ENCODE measurements at places on chromosomes 6 and 20.
A peak's percentile ranks its signal among the peaks of the same experiment; 100 is the strongest.

- DNase-seq = no peak
Observed at GRCh38 chr6:47680051-47680450, 18.3 kb upstream of the ADGRF4 start.

- no peak for DNase-seq
Observed at GRCh38 chr6:85432554-85432953, 17.3 kb upstream of the NT5E start.

DNA sequence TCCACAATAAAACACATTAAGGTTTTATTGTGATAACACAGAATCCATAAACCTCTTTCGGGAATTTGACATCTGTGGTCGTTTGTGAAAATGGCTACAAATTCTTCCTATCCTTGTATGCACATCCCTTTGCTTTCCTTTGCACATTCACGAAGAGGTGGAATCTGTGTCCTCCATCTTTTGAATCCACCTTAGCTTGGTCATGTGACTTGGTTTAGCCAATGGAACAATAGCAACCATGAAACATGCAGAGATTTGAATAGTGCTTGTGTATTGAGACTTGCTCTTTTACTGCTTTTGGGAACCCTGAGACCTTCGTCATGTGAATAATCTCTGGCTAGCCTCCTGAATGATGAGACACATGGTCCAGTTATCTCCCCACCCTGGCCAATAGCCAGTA lies 49.7 kb upstream of the NOP56 start:
- DNase-seq = no peak

DNA sequence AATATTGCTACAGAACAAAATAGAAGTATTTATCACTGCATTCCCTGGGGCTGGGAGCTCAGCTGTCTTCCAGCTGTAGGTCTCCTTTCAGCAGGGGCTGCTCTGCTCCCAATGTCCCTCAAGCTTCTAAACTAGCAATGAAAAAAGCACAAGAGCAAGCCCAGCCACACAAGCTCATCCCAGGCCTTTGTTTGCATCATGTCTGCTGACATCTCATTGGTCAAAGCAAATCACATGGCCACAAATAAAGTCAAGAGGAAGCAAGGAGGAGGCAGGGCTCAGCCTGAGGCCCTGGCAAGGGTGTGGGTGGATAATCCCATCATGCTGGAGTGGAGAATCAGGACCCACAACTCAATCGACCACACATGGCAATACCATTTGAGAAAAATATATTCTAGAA lies 2.2 kb upstream of the BFSP1 start:
- DNase-seq = peak; percentile 32

DNA sequence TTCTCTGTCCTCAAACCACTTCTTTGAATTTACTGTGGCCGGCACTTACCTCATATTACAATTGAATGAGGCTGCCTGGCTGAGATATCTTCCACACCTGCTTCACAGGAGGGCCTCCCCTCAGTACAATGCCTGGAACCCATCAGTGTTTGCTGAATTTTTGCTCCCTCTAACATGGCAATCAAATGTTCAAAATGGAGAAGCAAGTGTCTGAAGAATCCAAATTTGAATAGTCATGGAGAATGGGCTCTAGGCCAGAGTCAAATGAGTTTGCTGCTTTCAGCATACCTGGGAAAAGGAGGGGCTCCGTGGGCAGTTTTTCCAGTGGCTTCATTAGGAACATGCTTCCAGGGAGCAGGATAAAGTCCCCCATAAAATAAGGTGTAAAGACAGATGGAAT lies 564.8 kb downstream of the UTRN start:
- DNase-seq = no peak

- no peak for DNase-seq
Observed at GRCh38 chr20:48741669-48742068, 86.1 kb downstream of the PREX1 start.

DNA sequence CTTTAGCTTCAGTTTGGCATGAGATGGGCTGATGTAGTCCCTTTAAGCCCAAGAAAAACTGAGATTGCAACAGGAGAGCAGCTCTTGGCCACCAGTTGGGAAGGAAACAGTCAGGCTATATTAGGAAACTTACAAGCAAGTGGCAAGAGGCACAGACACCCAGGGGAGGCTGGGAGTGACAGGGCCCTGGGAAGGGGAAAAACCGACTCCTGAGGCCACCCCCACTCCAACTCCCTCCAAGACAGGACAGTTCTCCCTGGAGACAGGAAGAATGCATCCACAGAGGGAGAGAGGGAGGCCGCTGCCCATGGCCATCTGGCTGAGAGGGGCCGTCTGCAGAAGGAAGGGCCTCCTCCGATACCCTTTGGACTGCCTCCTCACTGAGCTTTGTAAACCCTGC lies 20.5 kb downstream of the JPH2 start:
- DNase-seq = no peak

GRCh38 chr20:62557462-62557861 lies 81.7 kb upstream of the GATA5 start:
- no peak for DNase-seq

GRCh38 chr6:150392452-150393220 lies 23.8 kb downstream of the IYD start:
- DNase-seq = no peak

DNA sequence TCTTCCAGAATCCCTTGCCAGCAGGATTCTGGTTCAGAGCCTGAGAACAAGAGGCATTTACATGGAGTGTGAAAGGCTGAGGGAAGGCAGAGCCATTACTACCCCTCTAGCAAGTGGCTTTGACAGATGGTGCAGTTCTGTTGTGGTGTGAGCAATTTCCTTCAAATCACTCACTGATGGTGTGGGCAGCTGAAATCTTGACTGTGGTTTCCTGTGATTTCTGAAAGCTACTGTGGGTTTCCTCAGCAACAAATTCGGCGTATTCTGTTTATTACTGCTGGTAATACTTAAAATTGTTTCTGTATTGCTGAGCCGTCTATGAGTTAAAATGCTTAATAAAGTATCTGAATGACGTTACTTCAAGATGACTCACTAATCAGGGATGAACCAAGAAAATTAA lies 181.5 kb upstream of the TCF21 start:
- peak; percentile 13 for DNase-seq

GRCh38 chr20:50481741-50482140 lies 28.4 kb upstream of the PTPN1 start:
- DNase-seq = no peak

- no peak for DNase-seq
Observed at GRCh38 chr6:31874084-31874670, 4.6 kb downstream of the SLC44A4 start.

DNA sequence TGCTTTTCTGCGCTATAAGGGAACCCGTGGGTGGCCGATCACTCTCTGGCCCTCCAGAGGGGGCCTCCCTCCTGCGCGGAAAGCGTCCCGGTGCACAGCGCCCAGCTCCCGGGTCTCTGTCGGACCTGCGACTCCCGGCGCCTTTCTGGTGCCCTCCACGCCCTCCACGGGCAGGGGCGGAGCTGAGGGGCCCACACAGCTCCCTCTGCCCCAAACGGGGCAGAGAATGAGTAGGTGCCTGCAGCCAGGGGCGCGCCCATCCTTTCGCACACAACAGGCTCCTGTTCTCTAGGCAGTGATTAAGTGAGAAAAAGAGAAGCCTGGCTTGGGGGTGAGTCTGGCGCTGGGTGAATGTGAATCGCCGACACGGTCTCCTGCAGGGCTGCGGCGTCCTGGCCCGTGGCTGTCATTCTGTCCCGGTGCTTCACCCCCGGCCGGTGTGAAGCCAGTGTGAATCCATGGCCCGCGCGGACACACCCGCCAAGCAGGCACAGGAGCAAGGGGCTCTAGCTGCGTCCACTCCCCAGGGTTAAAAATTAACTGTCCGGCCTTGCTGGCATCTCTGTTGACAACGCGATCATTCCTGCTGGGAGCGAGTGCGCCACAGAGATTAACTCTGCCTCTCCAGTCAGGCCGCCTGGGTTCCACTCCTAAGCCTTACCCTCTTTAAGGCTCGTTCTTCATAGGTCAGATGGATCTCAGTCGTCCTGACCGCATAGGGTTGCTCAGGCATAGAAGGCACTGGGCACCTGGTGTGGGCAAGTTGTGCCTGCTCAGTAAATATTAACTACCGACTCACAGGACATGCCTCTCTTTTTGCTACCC lies 88.8 kb downstream of the PCSK2 start:
- no peak for DNase-seq

- DNase-seq = no peak
Observed at GRCh38 chr6:14758421-14759081, 487.3 kb upstream of the JARID2 start.

GRCh38 chr6:106847116-106847515 lies 127.4 kb downstream of the CD24 start:
- no peak for DNase-seq

GRCh38 chr6:75608956-75609533 lies 7.4 kb downstream of the SENP6 start:
- no peak for DNase-seq

DNA sequence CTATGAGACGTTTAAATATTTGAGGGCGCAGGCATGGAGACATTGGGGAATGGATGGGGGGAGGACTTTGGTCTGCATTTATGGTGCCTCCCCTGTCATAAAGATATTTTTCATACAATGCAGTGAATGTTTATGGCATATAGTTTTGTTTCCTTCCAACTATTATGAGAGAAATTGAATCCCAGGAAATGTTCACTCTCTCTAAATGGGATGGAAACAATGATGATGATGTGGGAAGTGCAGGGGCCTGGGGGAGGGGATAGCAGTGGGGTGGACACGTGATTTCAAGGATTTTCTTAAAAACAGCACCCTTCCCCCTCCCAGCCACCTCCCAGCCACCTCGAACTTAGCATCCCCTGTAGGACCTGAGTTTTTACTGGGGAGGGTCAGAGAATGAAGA lies 69.9 kb downstream of the TOX2 start:
- no peak for DNase-seq

- peak; percentile 63 for DNase-seq
Observed at GRCh38 chr20:63652192-63652980, 838 bp downstream of the STMN3 start.

GRCh38 chr6:3654436-3654835 lies 97.1 kb downstream of the PXDC1 start:
- no peak for DNase-seq

DNA sequence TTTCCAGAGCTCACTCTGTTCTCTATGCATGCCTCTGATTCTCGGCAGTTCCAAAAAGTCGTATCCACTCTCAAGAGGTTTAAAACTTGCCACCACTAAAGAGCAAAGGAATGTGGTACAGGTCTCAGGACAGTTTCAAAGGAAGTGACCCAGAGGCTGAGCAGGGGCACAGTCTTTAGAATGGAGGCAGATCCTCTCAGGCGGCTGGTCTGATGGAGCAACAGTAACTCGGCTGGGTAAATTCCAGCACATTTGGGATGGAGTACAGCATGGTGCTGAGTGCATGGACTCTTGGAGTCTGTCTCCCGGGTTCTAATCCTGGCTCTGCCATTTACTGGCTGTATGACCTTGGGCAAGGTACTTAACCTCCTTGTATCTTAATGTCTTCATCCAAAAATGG lies 88.1 kb upstream of the BACH2 start:
- no peak for DNase-seq

DNA sequence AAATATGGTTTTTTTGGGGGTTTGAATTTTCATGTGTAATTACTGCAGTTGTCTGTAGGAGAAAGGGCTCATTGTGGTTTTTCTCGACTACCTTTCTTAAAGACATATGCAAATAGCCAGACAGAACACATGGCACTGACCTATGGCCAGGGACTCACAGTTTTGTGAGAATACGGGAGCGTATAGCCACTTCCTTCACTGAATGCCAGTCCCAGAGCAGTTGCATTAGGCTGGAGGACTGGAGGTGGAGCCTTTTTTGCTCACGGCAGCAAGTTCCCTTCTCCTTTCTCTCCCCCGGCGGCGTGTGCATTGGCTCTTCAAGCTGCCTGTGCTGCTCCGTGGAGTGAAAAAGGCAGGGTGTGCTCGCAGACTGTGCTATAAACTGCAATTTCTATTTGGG lies 114.9 kb downstream of the AKAP7 start:
- no peak for DNase-seq

- peak; percentile 98 for DNase-seq
Observed at GRCh38 chr20:1466211-1467081, at the start of gene NSFL1C. Gene NSFL1C, minus strand, starts transcription at chr20:1466849. Its CDS starts 25 bp downstream, at chr20:1466824.

DNA sequence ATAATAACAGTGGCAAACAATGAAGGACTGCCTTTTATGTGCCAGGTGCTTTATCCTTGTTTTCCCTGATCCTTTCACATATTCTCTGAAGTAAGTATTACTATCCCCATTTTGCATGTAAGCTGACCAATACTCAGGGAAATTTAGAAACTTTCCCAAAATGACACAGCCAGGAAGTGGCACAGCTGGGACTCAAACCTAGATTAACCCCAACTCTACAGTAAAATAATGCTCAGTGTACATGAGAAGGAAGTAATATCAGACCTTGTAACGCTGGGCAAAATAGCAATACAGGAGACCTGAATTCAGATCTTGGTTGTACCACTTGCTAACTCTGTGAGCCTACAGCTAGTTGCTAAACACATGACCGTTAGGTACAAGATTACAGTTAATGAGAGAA lies 26.8 kb upstream of the NRSN1 start:
- DNase-seq = no peak

DNA sequence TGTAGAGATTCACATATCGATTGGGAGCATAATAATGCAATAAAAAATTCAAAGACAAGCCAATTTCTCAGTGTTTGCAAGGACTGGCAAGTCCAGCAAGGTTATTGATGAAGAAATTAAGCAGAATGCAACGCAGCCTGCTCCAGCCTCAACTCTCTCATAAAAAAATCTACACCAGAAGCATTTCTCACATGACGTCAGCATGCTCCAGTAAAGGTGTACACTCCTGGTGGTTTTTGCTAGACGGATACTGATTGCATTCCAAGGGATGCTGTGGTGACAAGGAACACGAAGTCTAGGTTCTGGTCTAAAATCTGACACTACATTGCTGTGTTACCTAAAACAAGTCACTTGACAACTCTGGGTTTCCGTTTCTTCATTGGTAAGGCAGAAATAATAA lies 167.4 kb upstream of the PRND start:
- no peak for DNase-seq

DNA sequence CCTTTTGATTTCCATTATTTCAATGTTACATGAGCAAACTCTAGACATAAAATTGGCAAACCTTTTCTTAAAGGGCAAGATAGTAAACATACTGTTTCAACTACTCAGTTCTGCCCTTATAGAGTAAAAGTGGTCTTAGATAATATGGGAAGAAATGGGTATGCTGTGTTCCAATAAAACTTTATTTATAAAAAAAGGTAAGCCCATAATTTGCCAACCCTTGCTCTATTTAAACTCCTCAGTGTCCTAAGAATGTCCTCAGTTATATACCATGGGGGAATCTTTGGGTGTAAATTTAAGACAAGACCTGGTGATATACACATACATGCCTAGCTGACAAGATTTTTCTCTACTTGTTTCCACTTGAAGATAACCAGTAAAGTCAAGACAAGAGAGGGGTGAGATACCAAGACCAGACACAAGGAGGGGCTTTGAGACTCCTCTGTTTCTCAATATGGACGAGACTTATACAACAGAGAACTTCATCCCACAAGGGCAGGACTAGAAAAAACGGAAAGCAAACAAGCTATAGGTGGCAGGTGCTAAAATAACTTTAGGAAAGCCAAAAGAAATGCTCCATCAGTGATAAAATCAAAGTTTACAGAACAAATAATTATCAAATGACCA lies 10.5 kb downstream of the SNX3 start:
- DNase-seq = peak; percentile 42

GRCh38 chr6:69116658-69117057 lies 481.6 kb downstream of the ADGRB3 start:
- DNase-seq = no peak
